ENCODE measurements at places on chromosomes 11 and 22. TPM values are rescaled to one million over a fixed set of nuclear protein-coding genes. Genes with fewer than 3 reads are reported as not detected.

RIMBP3B gene
- not detected for polyA plus RNA-seq

MMP12 gene
- polyA plus RNA-seq: 2.3 TPM

SMTNL1 gene
- 0.23 TPM for polyA plus RNA-seq

RPS6KB2 gene
- 45.1 TPM for polyA plus RNA-seq

SPI1 gene
- 3.7 TPM for polyA plus RNA-seq

UCP3 gene
- 1.7 TPM for polyA plus RNA-seq

PRSS23 gene
- 82.6 TPM for polyA plus RNA-seq

HBB gene
- polyA plus RNA-seq: 221 TPM

NAV2 gene
- 32.9 TPM for polyA plus RNA-seq

RTN4RL2 gene
- polyA plus RNA-seq: 3.0 TPM

C2CD3 gene
- 21.8 TPM for polyA plus RNA-seq

APBB1 gene
- polyA plus RNA-seq: 52.5 TPM

VPREB1 gene
- 0.28 TPM for polyA plus RNA-seq

MS4A2 gene
- polyA plus RNA-seq: not detected

GRIA4 gene
- polyA plus RNA-seq: 0.94 TPM

YIF1A gene
- polyA plus RNA-seq: 45.8 TPM

CCDC81 gene
- 1.5 TPM for polyA plus RNA-seq

CYB5R2 gene
- 29.1 TPM for polyA plus RNA-seq

OR8G5 gene
- not detected for polyA plus RNA-seq

OR5P2 gene
- polyA plus RNA-seq: not detected

DGAT2 gene
- polyA plus RNA-seq: 4.6 TPM

RASGRP2 gene
- polyA plus RNA-seq: 3.1 TPM

PCSK7 gene
- 18.5 TPM for polyA plus RNA-seq

LRP4 gene
- polyA plus RNA-seq: 29.5 TPM

C11orf52 gene
- polyA plus RNA-seq: 12.8 TPM

FRMD8 gene
- polyA plus RNA-seq: 17.8 TPM

ZBTB16 gene
- 1.8 TPM for polyA plus RNA-seq

PHF5A gene
- polyA plus RNA-seq: 56.5 TPM

PIH1D2 gene
- polyA plus RNA-seq: 11.8 TPM

MIF gene
- polyA plus RNA-seq: 145 TPM

OR51E2 gene
- 0.53 TPM for polyA plus RNA-seq

HEPHL1 gene
- 0.14 TPM for polyA plus RNA-seq

CCDC87 gene
- 0.28 TPM for polyA plus RNA-seq

OR8G1 gene
- not detected for polyA plus RNA-seq

OR5B21 gene
- not detected for polyA plus RNA-seq

MS4A12 gene
- polyA plus RNA-seq: not detected

PPP1R14B gene
- polyA plus RNA-seq: 73.6 TPM

DBX1 gene
- not detected for polyA plus RNA-seq

UPK3A gene
- polyA plus RNA-seq: 0.15 TPM

WNT7B gene
- polyA plus RNA-seq: 5.2 TPM

TMEM45B gene
- 19.9 TPM for polyA plus RNA-seq

PLAAT3 gene
- polyA plus RNA-seq: 12.7 TPM

FREY1 gene
- polyA plus RNA-seq: 0.32 TPM

All from right renal cortex interstitium (tissue), 3 donors.